Endothelial cell (in vitro differentiated cells): ENCODE measurements at places on chromosomes 1 and 21.

GRCh38 chr1:78279051-78279450 lies 211.7 kb upstream of the PTGFR start:
- DNase-seq = no peak
- peaks cover 1% of the 10 kb centered on the region for H3K27me3 ChIP-seq
- no peaks in the 10 kb centered on the region for H3K4me1 ChIP-seq

GRCh38 chr1:244678697-244679096 lies 25.8 kb downstream of the DESI2 start:
- DNase-seq = no peak
- peaks cover 7% of the 10 kb centered on the region for H3K4me1 ChIP-seq
- H3K36me3 ChIP-seq = peaks cover 17% of the 10 kb centered on the region
- no peak overlapping the region for H3K4me3 ChIP-seq

- DNase-seq = peak; percentile 0
- H3K27ac ChIP-seq = no peak overlapping the region
- no peaks in the 10 kb centered on the region for H3K36me3 ChIP-seq
- H3K27me3 ChIP-seq = no peaks in the 10 kb centered on the region
- no peak overlapping the region for H3K4me3 ChIP-seq
- peaks cover 3% of the 10 kb centered on the region for H3K4me1 ChIP-seq
These were observed 409.3 kb downstream of the PTPRU start for GRCh38 chr1:29645586-29645985.

DNA sequence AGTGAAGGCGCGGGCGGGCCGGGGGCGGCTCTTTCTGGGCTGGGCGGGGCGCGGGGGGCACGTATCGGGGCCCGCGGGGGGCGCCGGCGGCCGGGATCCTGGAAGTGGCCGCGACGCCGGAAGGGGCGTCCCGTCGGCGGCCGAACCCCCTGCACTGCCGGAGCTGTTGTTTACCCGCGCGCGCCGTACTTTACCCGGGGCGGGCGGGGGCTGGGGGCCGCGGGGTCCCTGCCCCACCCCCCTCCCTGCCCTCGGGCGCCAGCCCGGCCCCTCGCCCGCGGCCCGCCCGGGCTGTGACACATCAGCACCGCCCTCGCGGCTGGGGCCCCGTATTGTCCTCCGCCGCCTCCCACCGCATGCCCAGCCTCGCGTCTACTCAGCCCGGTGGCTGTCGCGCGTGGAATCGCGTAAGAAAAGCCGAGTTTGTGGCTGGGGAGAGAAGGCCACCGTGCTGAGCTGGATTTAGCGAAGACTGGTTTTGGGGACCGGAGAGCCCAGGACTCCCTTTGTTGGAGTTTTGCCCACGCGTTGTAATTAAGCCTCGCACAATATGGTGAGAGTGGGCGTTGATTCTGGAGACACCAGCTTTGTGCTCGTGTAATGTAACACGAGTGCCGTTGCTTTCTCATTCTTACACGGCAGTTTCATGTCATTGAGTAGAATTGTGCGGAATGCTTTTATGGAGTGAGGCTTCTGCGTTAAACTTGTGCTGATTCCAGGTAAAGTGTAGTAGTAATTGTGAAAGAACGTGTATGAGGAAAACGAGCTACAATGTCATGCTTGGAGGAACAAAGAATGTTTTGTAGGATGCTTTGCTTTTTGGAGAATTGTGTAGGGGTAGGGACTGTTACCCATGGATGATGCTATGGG lies 559 bp downstream of the BACH1 start:
- H3K27ac ChIP-seq = peak overlapping the region; percentile 62
- no peaks in the 10 kb centered on the region for H3K36me3 ChIP-seq
- peak; percentile 59 for DNase-seq
- peaks cover 13% of the 10 kb centered on the region for H3K27me3 ChIP-seq
- peaks cover 27% of the 10 kb centered on the region for H3K4me1 ChIP-seq
- H3K4me3 ChIP-seq = peak overlapping the region; percentile 93

GRCh38 chr1:206590025-206590758 lies 22.1 kb downstream of the EIF2D start:
- no peak for DNase-seq
- peaks cover 3% of the 10 kb centered on the region for H3K27me3 ChIP-seq
- H3K4me3 ChIP-seq = no peak overlapping the region
- H3K27ac ChIP-seq = no peak overlapping the region
- H3K36me3 ChIP-seq = peaks cover 22% of the 10 kb centered on the region
- H3K4me1 ChIP-seq = no peaks in the 10 kb centered on the region

DNA sequence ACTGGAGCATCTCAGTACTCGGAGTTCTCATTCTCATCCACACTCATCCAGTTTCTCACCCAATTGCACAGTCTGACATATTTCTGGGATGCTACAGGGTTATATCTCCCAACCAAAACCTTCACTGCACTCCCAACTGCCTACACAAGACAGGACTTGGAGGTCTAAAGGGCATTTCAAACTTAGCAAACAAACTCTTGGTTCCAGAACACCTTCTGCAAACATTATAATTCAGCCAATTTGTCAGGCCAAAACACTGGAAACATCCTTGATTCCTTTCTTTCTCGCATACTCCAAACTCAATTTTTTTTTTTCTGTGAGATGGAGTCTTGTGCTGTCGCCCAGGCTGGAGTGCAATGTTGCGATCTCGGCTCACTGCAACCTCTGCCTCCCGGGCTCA lies 7.9 kb downstream of the SLAMF1 start:
- peaks cover 24% of the 10 kb centered on the region for H3K4me1 ChIP-seq
- DNase-seq = no peak
- H3K4me3 ChIP-seq = no peak overlapping the region
- peaks cover 4% of the 10 kb centered on the region for H3K27me3 ChIP-seq

- DNase-seq = no peak
- peaks cover 23% of the 10 kb centered on the region for H3K27me3 ChIP-seq
- H3K4me3 ChIP-seq = no peak overlapping the region
- no peaks in the 10 kb centered on the region for H3K36me3 ChIP-seq
These were observed 2.5 kb downstream of the ILDR2 start for GRCh38 chr1:166972826-166973225.

DNA sequence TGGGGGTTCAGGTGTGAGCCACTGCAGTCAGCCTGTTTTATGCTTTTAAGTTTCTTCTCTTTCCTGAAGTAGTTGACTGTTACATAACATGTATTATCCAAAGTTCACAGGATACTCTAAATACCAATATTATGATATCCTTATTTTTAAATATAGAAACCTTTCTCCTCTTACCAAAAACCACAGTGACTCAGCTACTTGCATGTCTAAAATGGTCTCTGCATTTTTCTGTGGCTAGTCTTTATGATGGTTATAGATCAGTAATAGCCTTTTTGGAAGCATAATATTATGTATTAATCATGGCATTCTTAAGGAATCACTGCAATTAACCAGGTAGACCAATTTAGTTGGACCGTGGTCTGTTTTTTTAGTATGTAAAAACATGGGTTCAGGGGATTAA lies 210.8 kb upstream of the CACYBP start:
- H3K4me1 ChIP-seq = peaks cover 6% of the 10 kb centered on the region
- no peak overlapping the region for H3K4me3 ChIP-seq
- no peaks in the 10 kb centered on the region for H3K36me3 ChIP-seq
- DNase-seq = no peak
- peaks cover 3% of the 10 kb centered on the region for H3K27me3 ChIP-seq

DNA sequence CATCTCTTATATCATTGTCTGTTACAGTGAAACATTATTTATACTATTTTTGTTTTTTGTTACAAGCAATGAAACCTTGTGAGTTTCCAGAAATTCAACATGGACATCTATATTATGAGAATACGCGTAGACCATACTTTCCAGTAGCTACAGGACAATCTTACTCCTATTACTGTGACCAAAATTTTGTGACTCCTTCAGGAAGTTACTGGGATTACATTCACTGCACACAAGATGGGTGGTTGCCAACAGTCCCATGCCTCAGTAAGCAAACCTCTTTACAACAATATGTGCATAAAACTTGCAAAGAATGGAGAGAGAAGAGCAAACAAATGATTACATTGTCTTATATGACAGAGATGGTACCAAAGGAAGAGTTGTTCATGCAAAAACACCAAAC lies 22.4 kb downstream of the CFHR4 start:
- no peak for DNase-seq
- no peak overlapping the region for H3K4me3 ChIP-seq
- no peaks in the 10 kb centered on the region for H3K36me3 ChIP-seq
- no peak overlapping the region for H3K27ac ChIP-seq
- peaks cover 5% of the 10 kb centered on the region for H3K4me1 ChIP-seq
- H3K27me3 ChIP-seq = no peaks in the 10 kb centered on the region

DNA sequence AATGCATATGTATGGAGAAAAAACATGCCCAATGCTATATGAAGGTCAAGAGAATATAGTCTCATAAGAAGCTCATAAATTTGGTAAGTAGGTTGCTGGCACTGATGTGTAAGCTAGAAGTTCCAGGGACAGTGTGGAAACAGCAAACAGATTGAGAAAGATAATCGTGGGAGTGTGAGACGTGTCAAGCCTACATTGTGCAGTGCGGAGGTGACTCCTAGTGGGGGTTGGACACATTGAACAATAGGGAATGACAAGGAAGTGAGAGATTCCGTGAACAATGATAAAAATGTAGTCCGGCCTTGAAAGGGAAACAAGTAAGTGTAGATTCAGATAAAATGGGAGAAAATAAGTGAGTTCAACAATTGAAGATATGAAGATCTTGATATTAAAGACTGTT lies 788.4 kb upstream of the PRMT6 start:
- no peak overlapping the region for H3K4me3 ChIP-seq
- no peaks in the 10 kb centered on the region for H3K36me3 ChIP-seq
- H3K27ac ChIP-seq = peak overlapping the region; percentile 3
- H3K4me1 ChIP-seq = no peaks in the 10 kb centered on the region
- DNase-seq = peak; percentile 52

DNA sequence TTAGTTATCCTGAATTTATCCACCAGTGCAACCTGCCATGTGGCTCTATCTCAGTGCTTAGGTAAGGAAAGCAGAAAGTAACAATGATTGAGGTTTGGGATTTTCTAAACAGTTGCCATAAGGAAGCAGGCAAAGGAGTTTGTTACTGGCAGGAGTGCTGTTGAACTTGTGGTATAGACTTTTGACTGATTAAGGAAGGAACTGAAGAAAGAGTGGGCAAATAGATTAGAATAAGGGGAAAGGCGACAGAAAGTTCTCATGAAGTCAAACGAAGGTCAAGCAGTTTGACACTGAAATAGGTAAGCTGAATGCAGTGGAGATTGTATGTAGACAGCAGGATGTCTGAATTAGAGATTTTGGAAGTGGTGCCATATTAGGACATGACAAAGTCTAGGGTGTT lies 24.2 kb upstream of the CR2 start:
- no peak overlapping the region for H3K27ac ChIP-seq
- peaks cover 4% of the 10 kb centered on the region for H3K36me3 ChIP-seq
- H3K4me1 ChIP-seq = peaks cover 4% of the 10 kb centered on the region
- no peak for DNase-seq
- no peak overlapping the region for H3K4me3 ChIP-seq
- peaks cover 3% of the 10 kb centered on the region for H3K27me3 ChIP-seq

DNA sequence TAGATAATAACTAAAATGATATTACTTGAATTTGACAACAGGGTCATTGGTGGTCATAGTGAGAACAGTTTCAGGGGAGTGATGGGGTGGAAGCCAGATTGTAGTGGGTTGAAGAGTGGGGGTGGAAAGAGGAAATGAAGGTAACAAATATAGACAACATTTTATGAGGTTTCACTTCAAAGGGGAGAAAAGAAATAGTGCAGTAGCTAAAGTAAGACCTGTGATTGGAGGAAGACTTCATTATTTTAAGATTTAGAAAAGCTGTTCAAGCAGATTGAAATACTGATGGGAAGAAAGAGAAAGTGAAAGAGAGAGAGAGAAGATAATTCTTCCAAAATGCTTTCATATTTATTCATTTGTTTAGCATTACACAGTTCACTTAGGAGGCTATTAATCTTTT lies 52.0 kb upstream of the KCNA3 start:
- H3K4me1 ChIP-seq = no peaks in the 10 kb centered on the region
- no peak overlapping the region for H3K4me3 ChIP-seq
- no peak for DNase-seq
- no peaks in the 10 kb centered on the region for H3K36me3 ChIP-seq
- no peak overlapping the region for H3K27ac ChIP-seq

- H3K36me3 ChIP-seq = no peaks in the 10 kb centered on the region
- no peak overlapping the region for H3K4me3 ChIP-seq
- no peaks in the 10 kb centered on the region for H3K4me1 ChIP-seq
- no peak for DNase-seq
These were observed 12.2 kb downstream of the TGFB2 start for GRCh38 chr1:218357211-218357892.

- H3K36me3 ChIP-seq = no peaks in the 10 kb centered on the region
- H3K4me3 ChIP-seq = no peak overlapping the region
- peaks cover 7% of the 10 kb centered on the region for H3K27me3 ChIP-seq
- no peak for DNase-seq
- peaks cover 14% of the 10 kb centered on the region for H3K4me1 ChIP-seq
These were observed 6.3 kb downstream of the KIF17 start for GRCh38 chr1:20711285-20712214.

DNA sequence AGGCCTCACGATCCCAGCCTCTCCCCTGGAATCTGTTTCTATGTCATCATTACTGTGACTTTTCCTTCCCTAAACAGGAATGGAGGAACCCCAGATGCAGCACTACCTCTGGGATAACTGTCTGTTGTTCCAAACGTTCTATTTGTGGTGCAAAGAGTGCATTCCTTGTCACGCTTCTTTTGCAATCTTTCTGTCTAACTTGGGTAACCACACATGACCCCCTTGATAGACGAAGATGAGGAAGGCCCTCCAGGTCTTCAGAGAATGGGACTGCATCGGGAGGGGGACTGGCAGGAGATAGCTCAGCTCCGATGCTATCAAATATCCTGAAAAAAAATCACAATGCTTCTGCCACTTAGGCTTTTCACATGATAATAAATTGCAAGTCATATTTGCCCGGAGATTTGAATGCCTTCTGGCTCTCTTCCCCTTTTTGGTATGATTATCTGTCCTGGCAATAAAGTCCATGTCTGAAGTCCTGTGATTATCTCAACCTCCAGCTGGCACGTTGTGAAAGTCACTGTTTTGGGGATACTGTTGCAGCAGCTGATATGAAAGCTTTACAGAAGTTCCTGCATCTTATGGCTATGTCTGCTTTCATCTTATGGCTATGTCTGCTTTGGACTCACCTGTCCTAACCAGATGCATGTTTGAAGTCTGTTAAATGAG lies 148.7 kb upstream of the LMO4 start:
- H3K27ac ChIP-seq = no peak overlapping the region
- peaks cover 2% of the 10 kb centered on the region for H3K4me1 ChIP-seq
- no peaks in the 10 kb centered on the region for H3K27me3 ChIP-seq

DNA sequence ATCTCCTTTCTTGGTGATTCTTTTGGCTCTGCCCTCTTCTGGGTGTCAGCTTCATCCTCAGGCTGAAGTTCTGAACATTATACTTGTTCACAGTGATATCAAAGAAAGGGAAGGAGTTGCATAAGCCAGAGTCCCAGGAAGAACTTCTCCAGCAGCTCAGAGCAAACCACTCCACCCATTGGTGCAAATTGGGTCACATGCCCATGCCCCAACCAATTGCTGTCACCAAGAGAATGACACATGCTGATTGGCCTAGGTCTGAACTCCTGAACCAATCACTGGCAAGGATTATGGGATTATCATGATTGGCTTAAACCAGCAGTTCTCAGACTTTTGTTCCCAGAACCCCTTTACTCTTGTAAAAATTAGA lies 256.5 kb upstream of the TMEM51 start:
- H3K4me3 ChIP-seq = no peak overlapping the region
- no peak for DNase-seq
- H3K27me3 ChIP-seq = peaks cover 3% of the 10 kb centered on the region

- peak overlapping the region; percentile 70 for H3K4me3 ChIP-seq
- peaks cover 61% of the 10 kb centered on the region for H3K36me3 ChIP-seq
- DNase-seq = no peak
- H3K4me1 ChIP-seq = peaks cover 11% of the 10 kb centered on the region
- H3K27me3 ChIP-seq = peaks cover 8% of the 10 kb centered on the region
- H3K27ac ChIP-seq = peak overlapping the region; percentile 88
These were observed 24.6 kb downstream of the RIPK4 start for GRCh38 chr21:41742073-41742875.

GRCh38 chr21:42624095-42624790 lies 29.2 kb upstream of the PDE9A start:
- no peaks in the 10 kb centered on the region for H3K27me3 ChIP-seq
- no peak for DNase-seq
- H3K36me3 ChIP-seq = no peaks in the 10 kb centered on the region
- no peaks in the 10 kb centered on the region for H3K4me1 ChIP-seq
